ENCODE measurements at places on chromosomes 5 and 9.

DNA sequence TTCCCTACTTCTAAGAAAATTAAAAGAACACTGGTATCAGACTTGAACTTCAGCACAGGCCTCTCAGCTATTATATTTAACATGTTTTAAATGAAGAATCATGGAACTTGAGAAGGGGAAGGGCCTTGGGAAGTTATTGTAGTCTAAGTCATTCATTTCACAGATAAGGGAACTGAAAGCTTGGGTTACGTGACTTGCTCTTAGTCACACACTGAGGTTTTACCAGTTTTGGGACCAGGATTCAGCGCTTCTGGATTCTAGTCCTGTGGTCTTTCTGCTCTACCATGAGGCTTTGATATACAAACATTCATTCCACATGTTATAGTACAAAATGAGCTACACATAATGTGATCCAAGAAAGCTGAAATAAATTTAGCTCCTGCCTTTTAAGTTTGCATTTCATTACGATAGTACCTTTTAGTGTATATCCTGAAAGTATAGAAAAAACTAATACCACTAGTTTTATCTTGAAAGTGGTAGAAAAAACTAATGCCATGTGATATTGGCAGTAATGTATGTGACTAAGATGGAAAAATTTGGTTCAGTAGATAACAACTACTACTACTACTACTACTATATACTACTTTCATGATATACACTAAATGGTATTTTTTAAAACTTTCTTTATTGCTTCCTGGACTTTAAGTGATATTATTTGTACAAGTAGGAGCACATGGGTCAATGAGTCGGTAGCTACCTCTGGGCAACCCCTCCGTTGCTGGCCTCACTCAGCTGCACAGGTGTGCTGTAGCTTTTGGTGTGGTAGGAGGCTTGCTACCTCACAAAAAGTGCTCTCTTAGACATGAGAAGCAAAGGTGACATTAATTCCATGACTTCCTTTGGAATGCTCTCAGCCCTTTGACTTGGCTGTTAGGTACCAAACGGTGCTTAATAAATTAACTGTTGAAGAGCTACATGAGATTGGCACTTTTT is 40.7 kb downstream of the F2RL2 start:
- DNase-seq: no peak

DNA sequence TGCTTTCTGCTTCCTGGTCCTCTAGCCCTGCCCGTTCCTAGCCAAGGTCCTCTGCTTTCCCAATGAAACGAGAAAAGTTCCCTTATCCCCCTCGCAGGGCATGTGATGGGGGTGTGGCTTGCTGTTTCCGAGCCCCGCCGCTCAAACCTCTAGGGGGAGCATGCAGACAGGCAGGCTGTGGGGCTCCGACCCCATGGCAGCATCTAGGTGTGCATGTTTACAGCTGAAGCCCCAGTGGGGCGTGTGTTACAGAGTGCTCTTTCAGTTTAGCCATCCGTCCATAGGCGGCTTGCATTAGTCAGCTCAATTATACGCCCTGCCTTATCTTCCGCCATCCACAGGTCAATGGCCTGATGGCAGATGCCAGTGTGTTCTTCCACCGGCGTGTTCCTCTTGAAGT is 48.3 kb upstream of the SPATA31E1 start:
- DNase-seq: no peak

DNA sequence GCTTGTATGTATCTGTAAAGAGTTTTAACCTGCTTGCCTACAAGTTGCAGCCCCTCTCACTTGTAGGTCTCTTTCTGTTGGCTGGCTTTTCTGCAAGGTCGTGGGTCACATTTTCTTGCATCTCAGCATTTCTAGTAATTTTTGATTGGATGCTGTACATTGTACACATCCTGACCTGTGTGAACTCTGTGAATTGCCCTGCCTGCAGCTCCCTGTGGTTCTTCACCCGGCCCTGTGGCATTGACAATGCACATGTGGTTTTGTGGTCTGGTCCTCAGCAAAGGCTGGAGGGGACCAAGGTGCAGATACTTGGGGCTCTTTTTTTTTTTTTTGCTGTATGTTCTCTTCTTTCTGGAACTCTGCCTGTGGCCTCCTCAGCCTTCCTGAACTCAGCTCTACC is 53.6 kb downstream of the WNK2 start:
- DNase-seq: no peak

DNA sequence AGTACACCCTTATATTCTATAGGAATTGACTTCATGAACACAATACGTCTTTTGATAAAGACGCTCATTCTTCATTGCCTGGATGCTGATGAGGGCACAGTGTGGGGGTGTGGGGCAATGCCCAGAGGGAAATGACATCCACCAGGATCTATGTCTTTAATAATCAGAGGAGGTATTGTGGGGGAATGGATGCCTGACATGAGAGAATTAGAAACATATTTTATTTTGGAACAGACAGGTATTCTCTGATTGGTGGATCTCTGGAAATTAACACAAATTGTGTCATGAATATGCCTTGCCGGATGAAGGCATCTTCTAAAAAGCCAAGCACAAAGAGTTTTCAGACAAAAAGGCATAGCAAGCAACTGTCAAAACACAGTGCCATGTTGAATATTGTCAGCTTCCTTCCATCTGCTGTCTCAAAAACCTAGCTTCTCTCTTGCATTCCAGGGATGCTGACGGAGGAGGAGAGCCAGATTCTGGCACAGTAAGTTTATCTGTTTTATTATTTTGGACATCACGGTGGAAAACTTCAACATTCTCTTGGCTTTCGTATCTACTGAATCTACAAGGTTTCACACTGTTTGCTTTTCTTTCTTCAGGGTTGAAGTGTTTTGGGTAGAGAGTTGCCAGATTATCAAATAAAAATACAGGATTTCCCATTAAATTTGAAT is 3.9 kb upstream of the C5orf58 start:
- DNase-seq: no peak

DNA sequence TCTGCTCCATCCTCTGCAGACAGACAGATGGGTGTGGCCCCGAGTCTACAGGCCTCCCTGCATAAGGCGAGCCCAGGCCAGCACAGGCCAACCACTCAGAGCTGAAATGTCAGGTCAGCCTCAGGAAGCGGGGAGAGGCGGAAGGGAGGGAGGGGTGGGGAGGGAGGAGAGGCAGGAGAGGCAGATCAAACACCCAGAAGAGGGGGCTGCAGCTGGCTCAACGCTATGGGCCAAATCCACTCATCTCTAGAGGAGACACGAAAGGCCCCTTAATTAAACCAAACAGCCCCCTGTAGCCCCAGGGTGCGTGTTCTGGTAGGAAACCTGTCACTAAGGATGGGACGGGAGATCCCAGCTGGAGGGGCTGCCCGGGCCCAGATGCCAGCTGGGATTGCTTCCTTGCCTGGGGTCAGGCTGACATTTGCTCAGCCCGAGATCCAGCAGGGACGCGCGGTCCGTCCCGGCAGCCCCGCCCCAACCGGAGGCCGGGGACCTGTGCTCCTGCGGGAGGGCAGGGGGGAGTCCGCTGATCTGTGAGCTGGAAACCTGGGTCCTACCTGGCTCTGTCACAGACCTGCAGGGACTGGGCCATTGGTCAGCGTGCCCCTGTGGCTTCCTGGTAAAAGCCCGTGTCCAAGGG is 97.2 kb upstream of the SARDH start:
- no peak for DNase-seq
